Activated CD4-positive, CD25-positive, alpha-beta regulatory T cell (primary cell): ENCODE measurements at places on chromosomes 6 and 20.

DNA sequence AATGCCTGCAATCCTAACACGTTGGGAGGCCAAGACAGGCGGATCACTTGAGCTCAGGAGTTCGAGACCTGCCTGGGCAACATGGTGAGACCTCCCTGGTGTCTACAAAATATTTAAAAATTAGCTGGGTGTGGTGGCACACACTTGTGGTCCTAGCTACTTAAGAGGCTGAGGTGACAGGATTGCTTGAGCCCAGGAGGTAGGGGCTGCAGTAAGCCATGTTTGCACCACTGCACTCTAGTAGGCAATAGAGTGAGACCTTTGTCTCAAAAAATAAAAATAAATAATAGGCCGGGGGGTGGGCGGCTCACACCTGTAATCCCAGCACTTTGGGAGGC, 18.3 kb upstream of the RIPOR3 start:
- DNase-seq: no peak

- no peak for DNase-seq
Observed at GRCh38 chr6:13203145-13203544, 125.2 kb downstream of the TBC1D7 start.

DNA sequence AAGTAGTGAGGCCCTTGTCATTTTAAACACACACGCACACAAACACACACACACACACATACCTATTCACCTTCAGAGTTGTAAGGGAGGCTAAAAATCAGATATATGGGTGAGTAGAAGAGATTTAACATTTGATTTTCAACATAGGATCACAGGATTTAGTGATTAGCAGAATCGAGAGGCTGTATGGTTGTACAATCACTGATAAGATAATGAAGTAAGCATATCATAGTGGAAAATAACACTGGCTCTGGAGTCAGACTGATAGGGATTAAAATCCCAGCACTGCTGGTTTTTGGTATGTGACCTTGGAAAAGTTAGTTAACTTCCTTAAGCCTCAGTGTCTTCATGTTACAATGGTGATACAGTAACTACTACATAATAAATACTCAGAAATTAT, 40.8 kb downstream of the RNF217 start:
- DNase-seq: no peak

DNA sequence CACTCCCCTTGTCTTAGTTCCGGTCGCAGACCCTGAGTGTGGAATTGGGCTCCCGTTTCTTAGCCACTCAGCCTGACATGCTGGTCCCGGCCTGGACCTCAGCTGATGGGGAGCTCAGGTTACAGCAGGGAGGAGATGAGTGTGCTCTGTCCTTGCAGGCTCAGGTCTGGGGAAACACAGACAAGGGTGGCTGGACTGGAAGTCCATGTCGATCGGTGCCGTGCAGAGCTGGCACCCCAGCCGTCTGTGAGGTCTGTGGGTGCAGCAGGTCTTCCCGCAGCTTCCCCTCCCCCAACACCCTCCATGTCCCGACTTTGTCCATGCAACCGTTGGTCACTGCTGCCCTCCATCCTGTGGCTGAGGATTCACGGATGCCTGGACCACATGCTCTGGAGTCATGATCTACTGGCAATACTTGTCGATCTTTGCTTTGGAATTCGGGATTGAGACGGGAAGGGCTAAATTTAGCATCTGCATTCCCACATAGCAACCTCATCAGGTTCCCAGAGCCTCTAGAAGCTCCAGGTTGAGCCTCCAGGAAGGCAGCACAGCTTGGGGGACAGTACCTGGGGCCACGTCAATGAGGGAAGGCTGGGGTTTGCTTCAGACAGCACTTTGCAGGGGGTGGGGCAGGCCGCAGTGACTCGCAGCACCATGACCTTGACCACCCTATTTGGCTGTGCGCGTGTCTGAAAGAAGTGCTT, 118.8 kb downstream of the PSMB1 start:
- DNase-seq: no peak

GRCh38 chr6:125213939-125214338, 60.4 kb downstream of the TPD52L1 start:
- DNase-seq: no peak

- DNase-seq: no peak
Observed at GRCh38 chr20:63592661-63593060, 18.6 kb upstream of the HELZ2 start.

DNA sequence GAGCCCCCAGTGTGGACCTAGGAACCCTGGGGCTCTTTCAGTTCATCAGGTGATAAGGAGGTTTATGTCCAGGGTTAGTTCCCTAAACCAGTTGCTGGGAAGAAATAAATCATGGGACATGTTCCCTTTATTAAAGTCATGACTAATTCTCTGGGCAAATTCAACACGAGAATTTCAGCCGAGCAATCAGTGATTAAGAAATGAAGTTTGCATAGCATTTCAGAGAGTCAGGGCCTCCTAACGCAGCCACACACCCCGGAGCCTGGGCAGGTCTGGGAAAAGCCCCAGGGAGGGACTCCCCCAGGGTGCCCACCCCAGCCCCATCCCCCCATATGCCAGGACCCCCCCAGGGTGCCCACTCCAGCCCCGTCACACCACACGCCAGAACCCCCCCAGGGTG, 20.1 kb downstream of the SLCO4A1 start:
- no peak for DNase-seq
